ENCODE measurements at places on chromosomes 1 and 21.

GRCh38 chr1:25858494-25858893 is 763 bp downstream of the AUNIP start:
- no peak for DNase-seq

DNA sequence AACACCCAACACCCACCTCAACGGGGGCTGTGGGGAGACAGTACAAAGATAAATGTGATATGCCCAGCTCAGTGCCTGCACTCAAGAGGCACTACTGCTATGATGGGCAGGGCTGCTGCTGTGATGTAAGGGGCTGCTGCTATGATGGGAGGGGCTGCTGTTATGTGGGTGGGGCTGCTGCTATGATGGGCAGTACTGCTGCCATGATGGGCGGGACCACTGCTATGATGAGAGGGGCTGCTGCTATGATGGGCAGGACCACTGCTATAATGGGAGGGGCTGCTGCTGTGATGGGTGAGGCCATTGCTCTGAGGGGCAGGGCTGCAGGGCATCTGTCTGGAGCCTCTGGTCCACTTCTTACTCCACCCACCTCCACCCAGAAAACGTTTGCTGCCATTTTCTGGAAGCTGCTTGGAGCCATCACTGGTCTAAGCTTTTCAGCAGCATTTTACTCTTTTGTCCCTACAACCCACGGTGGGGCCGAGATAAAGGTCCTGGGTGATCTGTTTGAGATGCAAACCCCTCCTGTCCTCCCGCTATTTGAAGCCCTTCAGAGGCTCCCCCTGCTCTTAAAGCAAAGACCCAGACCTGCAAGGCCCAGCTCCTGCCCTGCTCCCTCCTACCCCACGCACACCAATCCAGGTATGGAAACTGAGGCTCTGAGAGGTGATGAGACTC is 656.9 kb downstream of the PTPRU start:
- DNase-seq, result no peak

GRCh38 chr1:54070171-54070837 is 16.9 kb downstream of the TCEANC2 start:
- no peak for DNase-seq

- DNase-seq, result no peak
Observed at GRCh38 chr1:10170239-10170574, 40.2 kb upstream of the KIF1B start.

DNA sequence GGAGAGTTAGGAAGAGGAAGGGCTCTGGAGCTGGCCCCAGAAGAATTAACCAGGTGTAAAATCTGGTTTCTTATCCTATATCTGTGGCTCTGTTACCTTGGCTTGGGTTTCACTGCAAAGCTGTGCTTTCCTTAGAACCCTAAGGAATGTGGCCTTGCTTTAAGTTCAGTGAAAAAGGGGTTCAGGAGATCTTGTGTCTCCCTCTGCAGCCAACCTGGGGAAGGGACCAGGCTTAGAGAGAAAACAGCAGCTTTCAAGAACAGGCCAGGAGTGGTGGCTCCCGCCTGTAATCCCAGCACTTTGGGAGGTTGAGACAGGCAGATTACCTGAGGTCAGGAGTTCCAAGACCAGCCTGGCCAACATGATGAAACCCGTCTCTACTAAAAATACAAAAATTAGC is 16.1 kb upstream of the MYCL start:
- no peak for DNase-seq

DNA sequence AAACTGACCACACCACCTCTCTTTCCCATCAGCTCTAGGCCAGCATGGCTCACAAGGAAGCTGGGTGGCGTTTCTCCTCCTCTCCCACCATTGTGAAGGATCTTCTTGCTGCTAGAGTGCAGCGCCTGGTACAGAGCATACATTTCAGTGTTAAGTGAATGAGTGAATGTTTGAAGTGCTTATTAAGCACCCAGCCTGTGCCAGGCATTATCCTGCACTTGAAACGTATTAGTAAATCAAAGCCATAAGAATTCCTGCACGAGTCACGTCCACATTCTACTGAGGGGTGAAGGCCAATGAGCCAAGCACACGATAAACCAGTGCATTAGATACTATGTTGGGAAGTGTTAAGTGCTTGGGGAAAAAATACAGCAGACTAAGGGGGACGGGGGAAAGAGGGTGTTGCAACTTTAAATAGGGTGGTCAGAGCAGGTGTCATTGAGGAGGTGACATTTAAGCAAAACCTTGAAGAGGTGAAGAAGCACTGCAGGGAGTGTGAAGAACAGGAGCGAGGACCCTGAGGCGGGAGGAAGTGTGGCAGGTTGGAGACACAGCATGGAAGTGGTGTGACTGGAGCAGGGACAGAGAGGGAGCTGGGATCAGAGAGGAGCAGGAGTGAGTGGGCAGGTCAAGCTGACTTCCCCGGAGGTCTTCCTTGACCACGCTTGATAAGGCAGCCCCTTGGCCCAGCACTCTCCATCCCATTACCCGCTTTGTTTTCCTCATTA is 48.5 kb upstream of the LRRN2 start:
- DNase-seq, result no peak

DNA sequence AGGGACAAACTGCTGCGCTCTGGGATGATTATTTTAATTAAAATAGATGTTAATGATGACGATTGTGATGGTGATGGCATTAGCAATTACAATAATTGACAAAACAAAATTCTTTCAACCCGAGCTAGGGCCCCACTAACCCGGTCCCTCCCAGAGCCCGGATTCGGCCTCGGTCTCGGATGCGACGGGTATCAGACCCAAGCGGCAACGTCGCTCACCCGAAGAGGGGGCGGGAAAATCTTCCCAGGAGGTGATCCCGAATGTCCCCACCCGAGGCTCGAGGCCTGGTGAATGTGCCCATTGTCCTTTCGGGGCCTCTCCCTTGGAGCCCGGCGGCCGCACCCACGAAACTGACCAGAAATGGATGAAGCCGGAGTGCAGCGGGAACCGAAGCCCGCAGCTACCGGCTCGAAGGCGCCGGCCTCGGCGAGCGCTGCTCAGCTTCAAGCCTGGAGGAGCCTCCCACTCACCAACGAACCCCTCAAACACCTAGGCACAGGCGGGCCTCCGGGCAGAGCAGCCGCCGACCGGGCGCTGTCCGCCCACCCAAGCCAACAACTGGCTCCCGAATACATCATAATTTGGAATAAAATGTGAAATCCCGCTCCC is 1.2 kb downstream of the TAL1 start:
- DNase-seq, result no peak

GRCh38 chr21:37087188-37087587 is 14.1 kb downstream of the TTC3 start:
- DNase-seq, result no peak

GRCh38 chr1:189821833-189822232 is 655.8 kb downstream of the BRINP3 start:
- DNase-seq, result no peak

GRCh38 chr1:91006113-91006908 is 15.5 kb downstream of the ZNF644 start:
- DNase-seq, result no peak

DNA sequence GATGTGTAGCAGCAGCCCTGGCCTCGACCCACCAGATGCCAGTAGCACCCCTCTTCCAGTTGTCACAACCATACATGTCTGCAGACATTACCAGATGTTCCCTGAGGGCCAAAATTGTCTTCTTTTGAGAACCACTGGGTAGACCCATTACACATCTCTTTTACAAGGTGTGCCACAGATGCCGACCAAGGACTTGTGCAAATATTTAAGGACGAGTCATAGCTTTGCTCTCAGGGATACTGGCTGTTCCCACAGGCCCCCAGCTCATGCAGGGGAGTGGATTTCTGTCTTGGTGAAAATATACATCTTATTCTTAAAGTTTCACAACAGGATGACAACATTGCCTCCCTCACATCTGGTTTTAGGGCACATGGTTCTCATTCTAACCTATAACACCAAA is 59.4 kb upstream of the ZBTB18 start:
- no peak for DNase-seq

Data from stimulated activated CD8-positive, alpha-beta memory T cell treated with anti-CD3 and anti-CD28 coated beads, Interleukin-15, amount 100 ng/mL, for 48 hours (primary cell).